Right renal cortex interstitium (tissue), 3 donors: ENCODE measurements at places on chromosomes 11 and 22. TPM values are rescaled to one million over a fixed set of nuclear protein-coding genes. Genes with fewer than 3 reads are reported as not detected.

MUC6 gene
- polyA plus RNA-seq: 14.3 TPM

KCNJ11 gene
- 2.3 TPM for polyA plus RNA-seq

IZUMO1R gene
- polyA plus RNA-seq: not detected

- no peak for DNase-seq
These were observed 33.4 kb upstream of the API5 start for GRCh38 chr11:43278193-43278956.

- no peak for DNase-seq
These were observed 859 bp upstream of the FGF19 start for GRCh38 chr11:69704508-69705253.

MMP12 gene
- polyA plus RNA-seq: 2.3 TPM

- DNase-seq: no peak
These were observed 64.7 kb downstream of the ADAMTS15 start for GRCh38 chr11:130513132-130513531.

- no peak for DNase-seq
These were observed 88.1 kb downstream of the MICAL2 start for GRCh38 chr11:12198251-12199222.

IL17REL gene
- polyA plus RNA-seq: 0.03 TPM

B4GALNT4 gene
- 47.4 TPM for polyA plus RNA-seq

ZNF195 gene
- polyA plus RNA-seq: 39.7 TPM

MLC1 gene
- polyA plus RNA-seq: 0.64 TPM

DNA sequence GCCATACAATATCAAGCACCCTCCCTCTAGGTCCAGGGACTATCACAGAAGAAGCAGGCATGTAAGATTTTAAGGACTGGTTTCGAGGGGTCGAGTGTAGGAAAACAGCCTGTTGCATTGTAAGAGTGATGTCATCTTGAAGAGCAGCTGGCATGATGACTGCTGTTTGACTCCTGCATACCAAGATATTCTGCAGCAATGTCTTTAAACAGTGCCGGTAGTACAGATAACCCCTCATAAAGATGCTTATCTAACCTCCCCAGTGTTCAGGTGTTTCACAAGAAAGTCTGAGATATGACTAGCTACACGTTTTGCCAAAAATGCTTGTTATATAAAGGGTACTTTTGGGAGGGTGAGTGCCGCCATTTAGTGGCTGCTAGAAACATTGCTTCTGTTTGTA lies 12.0 kb downstream of the FAM111A start:
- no peak for DNase-seq

DNA sequence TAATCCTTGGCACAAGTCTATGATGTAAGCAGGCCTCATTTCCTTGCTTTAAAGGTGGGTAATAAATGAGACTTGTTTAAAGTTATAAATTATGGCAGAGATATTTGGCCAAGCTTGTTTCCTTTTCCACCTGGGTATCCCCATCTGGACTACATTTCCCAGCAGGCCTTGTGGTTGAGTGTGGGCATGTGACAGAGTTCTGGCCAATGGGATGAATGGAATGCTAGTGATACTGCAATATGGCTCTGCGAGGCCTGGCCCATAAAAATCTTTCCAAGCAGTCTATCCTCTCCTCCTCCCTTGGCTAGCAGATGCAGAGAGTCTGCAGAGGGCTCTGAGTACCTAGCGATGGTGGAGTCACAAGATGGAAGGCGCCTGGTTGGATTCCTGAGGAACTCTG lies 102.5 kb downstream of the TIMP3 start:
- DNase-seq: no peak

MRGPRX4 gene
- polyA plus RNA-seq: not detected

NXPE1 gene
- polyA plus RNA-seq: 0.06 TPM

DNA sequence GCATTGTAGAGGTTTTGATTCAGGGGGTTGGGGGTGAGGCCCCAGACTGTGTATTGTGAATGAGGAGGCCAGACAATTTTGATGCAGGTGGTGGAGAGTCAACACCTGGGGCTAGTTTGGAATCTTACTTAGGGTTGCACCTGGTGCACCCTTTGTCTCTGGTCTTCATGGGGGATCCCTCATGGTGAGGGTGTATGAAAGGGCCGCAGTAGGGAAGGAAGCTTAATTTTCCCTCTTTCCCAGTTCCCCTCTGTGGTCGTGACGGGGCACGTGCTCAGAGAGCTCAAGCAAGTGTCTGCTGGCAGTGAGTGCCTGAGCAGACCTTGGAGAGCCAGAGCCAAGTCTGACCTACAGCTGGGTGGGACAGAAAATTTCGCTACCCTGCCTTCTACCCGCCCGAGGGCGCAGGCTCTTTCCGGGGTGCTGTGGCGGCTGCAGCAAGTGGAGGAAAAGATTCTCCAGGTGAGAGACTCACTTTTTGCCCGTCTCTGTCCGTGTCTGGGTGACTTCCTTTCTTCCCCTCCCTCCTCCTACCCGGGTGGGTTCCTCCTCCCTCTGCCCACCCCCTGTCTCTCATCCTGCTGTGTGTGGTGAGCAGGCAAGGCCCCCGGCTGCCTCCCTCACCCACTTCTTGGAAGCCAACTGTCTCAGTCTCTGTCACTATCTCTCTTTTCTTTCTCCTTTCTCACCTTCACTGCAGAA lies 131.7 kb downstream of the MICAL2 start:
- DNase-seq: no peak

OR8G5 gene
- polyA plus RNA-seq: not detected

SNX32 gene
- 1.6 TPM for polyA plus RNA-seq
